ENCODE measurements at places on chromosomes 7 and 10. TPM values are rescaled to one million over a fixed set of nuclear protein-coding genes. Genes with fewer than 3 reads are reported as not detected.

GRCh38 chr10:11294831-11295450, 277.3 kb downstream of the CELF2 start:
- no peak overlapping the region for H3K27ac ChIP-seq
- DNase-seq = no peak
- H3K4me1 ChIP-seq = peaks cover 10% of the 10 kb centered on the region
- peaks cover 46% of the 10 kb centered on the region for H3K36me3 ChIP-seq
- H3K27me3 ChIP-seq = no peaks in the 10 kb centered on the region

- peaks cover 23% of the 10 kb centered on the region for H3K36me3 ChIP-seq
- H3K4me1 ChIP-seq = peaks cover 85% of the 10 kb centered on the region
- H3K27me3 ChIP-seq = peaks cover 33% of the 10 kb centered on the region
Measured at GRCh38 chr7:2520761-2521290, 1.3 kb downstream of the LFNG start.

The PHYHIPL gene
- total RNA-seq = 0.31 TPM

GRCh38 chr10:124974131-124974530, 32.2 kb downstream of the ZRANB1 start:
- no peaks in the 10 kb centered on the region for H3K27me3 ChIP-seq
- no peaks in the 10 kb centered on the region for H3K4me1 ChIP-seq
- H3K36me3 ChIP-seq = peaks cover 19% of the 10 kb centered on the region
- no peak overlapping the region for H3K4me3 ChIP-seq

DNA sequence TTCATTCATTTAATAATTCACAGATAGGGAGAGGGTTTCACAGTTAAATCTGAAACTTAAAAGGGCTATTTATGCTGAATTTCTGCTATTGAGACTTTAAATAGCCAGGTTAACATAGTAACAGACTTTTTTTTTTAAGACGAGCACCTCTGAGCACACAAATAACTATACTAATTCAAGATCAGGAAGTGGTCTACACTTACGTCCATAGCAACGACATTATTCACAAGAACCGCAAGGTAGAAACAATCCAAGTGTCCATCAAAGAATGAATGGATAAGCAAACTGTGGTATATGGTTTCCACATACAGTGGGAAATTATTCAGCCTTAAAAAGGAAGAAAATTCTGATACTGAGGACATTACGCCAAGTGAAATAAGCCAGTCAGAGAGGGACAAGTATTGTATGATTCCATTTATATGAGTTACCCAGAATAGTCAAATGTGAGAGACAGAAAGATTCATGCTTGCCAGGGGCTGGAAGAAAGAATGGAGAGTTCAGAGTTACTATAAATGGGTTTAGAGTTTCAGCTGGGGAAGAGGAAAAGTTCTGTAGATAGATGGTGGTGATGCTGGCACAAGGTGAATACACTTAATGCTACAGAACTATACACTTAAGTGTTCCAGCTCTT, 140.3 kb upstream of the LAMB4 start:
- no peak overlapping the region for H3K4me3 ChIP-seq
- H3K27me3 ChIP-seq = no peaks in the 10 kb centered on the region
- no peak for DNase-seq
- H3K4me1 ChIP-seq = peaks cover 3% of the 10 kb centered on the region
- H3K27ac ChIP-seq = no peak overlapping the region

- peak overlapping the region; percentile 86 for H3K27ac ChIP-seq
- DNase-seq = peak; percentile 96
- no peaks in the 10 kb centered on the region for H3K36me3 ChIP-seq
- H3K4me1 ChIP-seq = peaks cover 70% of the 10 kb centered on the region
Measured at GRCh38 chr10:124740369-124741280, 3.6 kb downstream of the FAM53B start.

The CPN1 gene
- total RNA-seq = 0.09 TPM

- no peak overlapping the region for H3K4me3 ChIP-seq
- peaks cover 3% of the 10 kb centered on the region for H3K4me1 ChIP-seq
- H3K27ac ChIP-seq = no peak overlapping the region
- DNase-seq = peak; percentile 90
- no peaks in the 10 kb centered on the region for H3K27me3 ChIP-seq
Measured at GRCh38 chr10:51960494-51960895, 261.1 kb upstream of the CSTF2T start.

The ZDHHC4 gene
- 57.5 TPM for total RNA-seq

DNA sequence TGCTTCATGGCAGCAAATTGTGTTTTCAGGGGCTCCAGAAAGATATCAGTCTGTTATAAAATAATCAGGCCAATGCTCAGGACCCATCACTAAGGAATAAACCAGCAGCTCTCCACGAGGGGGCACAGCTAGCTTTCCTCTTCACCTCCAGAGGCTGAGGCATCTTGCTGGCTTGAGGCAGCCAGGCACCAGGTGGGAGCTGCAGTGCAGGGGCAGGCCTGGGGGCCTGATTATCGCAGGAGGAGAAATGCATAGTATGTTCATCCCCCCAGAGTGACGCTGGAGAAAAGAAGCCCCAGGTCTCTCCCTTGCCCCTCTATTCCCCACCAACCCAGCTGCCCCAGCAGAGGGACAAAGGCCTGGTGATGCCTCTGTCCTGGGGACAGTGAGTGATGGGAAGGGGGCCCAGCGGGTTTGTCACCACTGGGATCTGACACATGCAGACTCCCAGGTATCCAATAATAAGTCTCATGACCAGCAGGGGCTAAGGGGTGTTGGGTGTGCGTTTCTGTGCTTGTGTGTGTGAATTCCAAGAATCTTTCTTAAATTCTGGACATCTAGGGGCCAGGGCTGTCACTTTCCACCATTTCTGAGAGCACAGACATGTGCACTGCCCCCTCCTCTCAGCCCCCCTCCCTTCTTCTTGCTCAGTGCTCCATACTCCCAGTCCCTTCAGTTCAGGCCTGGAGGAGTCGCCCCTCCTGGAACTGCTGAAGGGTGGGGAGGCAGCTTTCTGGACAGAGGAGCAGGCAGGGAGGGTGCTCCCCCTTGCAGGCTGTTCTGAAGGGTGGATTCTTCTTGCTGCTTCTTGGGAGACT, 128.1 kb upstream of the FAM20C start:
- DNase-seq = peak; percentile 89
- H3K27ac ChIP-seq = no peak overlapping the region
- peaks cover 57% of the 10 kb centered on the region for H3K4me1 ChIP-seq
- H3K36me3 ChIP-seq = no peaks in the 10 kb centered on the region
- peaks cover 2% of the 10 kb centered on the region for H3K27me3 ChIP-seq
- no peak overlapping the region for H3K4me3 ChIP-seq

GRCh38 chr7:151978616-151979015, 22.4 kb downstream of the GALNTL5 start:
- no peak overlapping the region for H3K4me3 ChIP-seq
- no peaks in the 10 kb centered on the region for H3K4me1 ChIP-seq
- no peaks in the 10 kb centered on the region for H3K36me3 ChIP-seq
- H3K27me3 ChIP-seq = no peaks in the 10 kb centered on the region
- DNase-seq = no peak

GRCh38 chr7:137694405-137694804, 152.4 kb downstream of the DGKI start:
- no peaks in the 10 kb centered on the region for H3K4me1 ChIP-seq
- DNase-seq = no peak
- no peak overlapping the region for H3K27ac ChIP-seq
- no peak overlapping the region for H3K4me3 ChIP-seq

GRCh38 chr10:131822692-131823245, 78.0 kb upstream of the PPP2R2D start:
- no peak overlapping the region for H3K4me3 ChIP-seq
- H3K27ac ChIP-seq = no peak overlapping the region
- peaks cover 4% of the 10 kb centered on the region for H3K4me1 ChIP-seq

GRCh38 chr10:88908194-88908593, 28.1 kb downstream of the STAMBPL1 start:
- no peak overlapping the region for H3K27ac ChIP-seq
- no peaks in the 10 kb centered on the region for H3K27me3 ChIP-seq

- H3K27me3 ChIP-seq = no peaks in the 10 kb centered on the region
- no peak overlapping the region for H3K27ac ChIP-seq
- no peak overlapping the region for H3K4me3 ChIP-seq
- H3K36me3 ChIP-seq = no peaks in the 10 kb centered on the region
Measured at GRCh38 chr7:40425696-40426095, 290.9 kb downstream of the SUGCT start.

DNA sequence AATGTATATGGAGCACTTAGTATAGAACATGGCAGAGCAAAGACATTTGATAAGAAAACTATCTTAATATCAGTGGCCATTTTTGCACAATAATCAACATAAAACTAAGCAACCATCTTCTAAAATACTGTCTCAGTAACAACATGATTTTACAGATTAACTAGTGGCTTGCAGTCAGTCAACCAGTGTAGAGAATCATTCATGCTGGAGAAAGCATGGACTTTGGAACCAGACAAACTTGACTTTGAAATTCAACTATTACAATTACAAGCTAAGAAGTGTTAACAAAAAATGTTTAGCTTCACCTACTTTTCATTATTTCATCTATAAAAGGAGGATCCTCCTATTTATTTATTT, 27.7 kb downstream of the CUBN start:
- no peak for DNase-seq
- no peaks in the 10 kb centered on the region for H3K36me3 ChIP-seq
- H3K4me3 ChIP-seq = no peak overlapping the region
- H3K27me3 ChIP-seq = no peaks in the 10 kb centered on the region

DNA sequence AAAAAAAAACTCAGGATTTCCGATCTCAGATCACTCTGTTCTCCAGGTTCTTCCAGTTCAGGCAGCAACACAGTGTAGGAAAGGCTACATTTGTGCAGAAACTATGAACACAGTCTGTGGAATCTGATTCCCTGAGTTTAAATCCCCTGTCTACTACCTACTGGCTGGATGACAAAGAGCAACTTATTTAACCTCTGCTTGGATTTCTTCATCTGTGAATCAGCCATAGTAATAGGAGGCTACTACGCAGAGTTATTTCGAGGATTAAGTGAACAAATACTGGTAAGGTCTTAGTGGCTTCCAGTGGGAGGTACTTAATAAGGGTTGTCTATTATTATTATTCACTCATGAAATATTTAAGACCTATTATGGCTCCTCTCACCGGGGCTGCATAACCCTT, 44.3 kb upstream of the PDCD4 start:
- no peaks in the 10 kb centered on the region for H3K27me3 ChIP-seq
- H3K4me3 ChIP-seq = no peak overlapping the region
- no peaks in the 10 kb centered on the region for H3K36me3 ChIP-seq
- H3K27ac ChIP-seq = no peak overlapping the region

DNA sequence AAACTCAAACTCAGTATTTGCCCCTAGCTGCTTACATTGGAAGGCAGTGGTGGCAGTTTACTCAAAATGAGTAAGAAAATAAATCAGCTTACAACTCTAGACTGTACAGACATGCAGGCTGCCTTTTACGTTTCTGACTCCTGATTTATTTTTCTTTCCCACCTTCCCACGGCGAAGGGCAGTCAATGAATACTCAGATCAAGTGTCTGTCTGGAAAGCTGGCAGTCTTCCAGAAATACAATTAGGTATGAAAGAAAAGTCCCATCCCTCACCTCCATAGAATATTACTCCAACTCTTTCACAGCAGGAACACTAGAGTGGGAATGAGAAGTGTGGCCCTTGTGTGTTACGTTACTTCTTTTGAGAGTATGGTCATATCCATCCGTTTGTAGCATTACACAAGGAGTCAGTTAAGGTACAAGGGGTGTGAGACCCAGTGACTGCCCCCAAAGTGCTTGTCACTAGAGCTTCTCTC, 1.3 kb upstream of the PAPSS2 start:
- DNase-seq = peak; percentile 8
- peaks cover 9% of the 10 kb centered on the region for H3K4me1 ChIP-seq
- no peak overlapping the region for H3K27ac ChIP-seq
- no peak overlapping the region for H3K4me3 ChIP-seq

DNA sequence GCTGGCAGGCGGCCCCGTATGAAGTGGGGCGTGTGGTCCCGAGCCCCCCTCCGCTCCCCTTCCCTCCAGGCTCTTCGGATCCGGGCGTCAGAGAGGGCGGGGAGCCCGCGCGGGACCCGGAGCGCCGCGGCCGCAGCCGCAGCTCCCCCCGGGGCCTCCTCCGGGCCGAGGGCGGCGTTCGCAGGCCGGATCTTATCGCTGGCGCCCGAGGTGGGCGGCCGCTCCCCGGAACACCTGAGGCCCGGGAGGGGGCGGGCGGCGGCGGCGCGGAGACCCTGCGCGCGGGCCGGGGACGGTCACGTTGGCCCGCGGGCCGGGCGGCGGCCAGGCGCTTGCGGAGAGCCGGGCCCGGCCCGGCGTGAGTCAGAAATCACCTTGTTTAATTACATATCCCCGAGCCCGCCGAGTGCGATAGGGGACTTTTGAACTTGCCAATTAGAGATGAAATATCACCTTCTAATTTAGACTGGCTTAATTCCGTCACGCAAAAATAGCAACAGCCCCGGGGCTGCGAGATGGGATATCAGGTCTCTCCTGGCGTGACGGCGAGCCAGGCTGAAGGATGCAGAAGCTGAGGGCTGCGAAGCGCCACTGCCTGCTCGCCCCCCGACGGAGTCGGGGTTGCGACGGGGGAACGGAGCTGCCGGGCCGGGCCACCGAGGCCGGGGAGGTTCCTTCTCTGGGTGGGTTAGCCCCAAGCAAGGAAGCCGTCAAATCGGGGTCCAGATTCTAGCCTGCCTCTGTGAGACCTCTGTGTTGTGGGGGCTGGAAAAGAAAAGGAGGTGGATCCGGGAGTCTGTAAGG, 43.4 kb downstream of the LDB3 start:
- H3K4me1 ChIP-seq = peaks cover 75% of the 10 kb centered on the region
- DNase-seq = peak; percentile 77
- H3K4me3 ChIP-seq = peak overlapping the region; percentile 57
- H3K36me3 ChIP-seq = peaks cover 46% of the 10 kb centered on the region
- H3K27ac ChIP-seq = peak overlapping the region; percentile 96

DNA sequence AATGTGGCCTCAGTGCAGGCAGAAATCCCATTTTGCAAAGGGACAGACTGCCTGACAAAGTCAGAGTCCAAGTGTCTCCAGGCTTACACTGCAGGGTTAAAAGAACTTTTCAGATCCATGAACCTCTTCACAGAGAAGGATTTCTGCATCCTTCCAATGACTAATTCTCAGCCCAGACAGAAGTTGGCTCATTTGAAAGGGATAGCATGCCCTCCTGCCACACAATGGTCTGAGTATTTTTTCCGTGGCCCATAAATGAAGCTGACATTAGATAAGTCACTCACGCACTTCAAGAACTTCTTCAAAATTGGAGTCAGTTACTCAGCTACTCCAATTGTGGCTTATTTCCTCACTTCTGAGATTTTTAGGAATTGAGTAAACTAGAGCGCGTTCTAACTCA, 170.2 kb downstream of the PLXNA4 start:
- H3K4me1 ChIP-seq = peaks cover 7% of the 10 kb centered on the region
- H3K4me3 ChIP-seq = no peak overlapping the region
- no peak overlapping the region for H3K27ac ChIP-seq
- H3K27me3 ChIP-seq = peaks cover 9% of the 10 kb centered on the region
- no peak for DNase-seq
- no peaks in the 10 kb centered on the region for H3K36me3 ChIP-seq

GRCh38 chr7:32891043-32891799, at the start of gene KBTBD2:
TSS of gene KBTBD2 (minus strand) at chr7:32891760. CDS start at chr7:32879604, 12,156 bp downstream.
- DNase-seq = peak; percentile 93
- H3K27ac ChIP-seq = peak within 1 kb of the TSS; percentile 99
- peaks cover 20% of the 10 kb centered on the region for H3K4me1 ChIP-seq
- no peaks in the 10 kb centered on the region for H3K36me3 ChIP-seq

The ASCC1 gene
- 16.2 TPM for total RNA-seq

The LRIT1 gene
- total RNA-seq = not detected
